ENCODE measurements at places on chromosomes 1 and 21.

GRCh38 chr1:40877698-40878097 lies 15.5 kb upstream of the CITED4 start:
- no peak for DNase-seq

DNA sequence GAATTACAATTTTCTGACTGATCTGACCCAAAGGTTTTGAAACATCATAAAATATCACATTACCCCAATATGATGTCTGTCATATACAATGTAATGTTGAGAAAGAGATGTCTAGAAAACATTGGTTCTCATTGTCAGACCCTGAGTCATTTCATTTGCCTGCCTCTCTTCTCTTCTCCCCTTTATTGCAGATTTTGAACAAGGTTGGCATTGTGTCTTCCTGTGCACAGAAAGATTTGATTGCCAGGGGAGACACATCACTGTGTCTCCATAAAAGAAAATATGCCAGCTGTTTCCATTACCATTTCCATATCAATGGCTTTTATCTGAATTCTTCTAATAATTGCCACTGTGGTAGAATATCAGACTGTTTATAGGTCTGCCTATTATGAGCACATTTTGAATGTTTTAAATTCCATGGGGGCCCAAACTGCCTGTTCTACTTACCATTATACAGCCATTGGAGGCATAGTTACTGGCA lies 65.6 kb downstream of the IFI44 start:
- no peak for DNase-seq

DNA sequence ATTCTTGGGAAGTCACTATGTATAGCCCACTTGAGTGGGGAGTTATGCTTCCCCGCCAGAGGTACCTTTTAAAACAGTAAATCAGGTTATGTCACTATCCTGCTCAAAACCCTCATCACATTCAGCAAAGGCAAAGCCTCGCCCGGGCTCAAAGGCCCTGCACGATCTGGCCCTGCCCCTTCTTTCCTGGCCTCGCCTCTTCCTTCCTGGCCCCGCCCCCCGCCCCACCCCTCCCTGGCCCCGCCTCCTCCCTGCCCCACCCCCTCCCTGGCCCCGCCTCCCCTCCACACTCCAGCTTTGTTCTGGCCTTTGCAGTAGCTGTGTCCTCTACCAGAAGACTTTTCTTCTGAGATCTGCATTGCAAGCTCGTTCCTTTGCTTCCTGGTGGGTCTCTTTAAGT lies 6.6 kb downstream of the LDLRAD2 start:
- peak; percentile 45 for DNase-seq

DNA sequence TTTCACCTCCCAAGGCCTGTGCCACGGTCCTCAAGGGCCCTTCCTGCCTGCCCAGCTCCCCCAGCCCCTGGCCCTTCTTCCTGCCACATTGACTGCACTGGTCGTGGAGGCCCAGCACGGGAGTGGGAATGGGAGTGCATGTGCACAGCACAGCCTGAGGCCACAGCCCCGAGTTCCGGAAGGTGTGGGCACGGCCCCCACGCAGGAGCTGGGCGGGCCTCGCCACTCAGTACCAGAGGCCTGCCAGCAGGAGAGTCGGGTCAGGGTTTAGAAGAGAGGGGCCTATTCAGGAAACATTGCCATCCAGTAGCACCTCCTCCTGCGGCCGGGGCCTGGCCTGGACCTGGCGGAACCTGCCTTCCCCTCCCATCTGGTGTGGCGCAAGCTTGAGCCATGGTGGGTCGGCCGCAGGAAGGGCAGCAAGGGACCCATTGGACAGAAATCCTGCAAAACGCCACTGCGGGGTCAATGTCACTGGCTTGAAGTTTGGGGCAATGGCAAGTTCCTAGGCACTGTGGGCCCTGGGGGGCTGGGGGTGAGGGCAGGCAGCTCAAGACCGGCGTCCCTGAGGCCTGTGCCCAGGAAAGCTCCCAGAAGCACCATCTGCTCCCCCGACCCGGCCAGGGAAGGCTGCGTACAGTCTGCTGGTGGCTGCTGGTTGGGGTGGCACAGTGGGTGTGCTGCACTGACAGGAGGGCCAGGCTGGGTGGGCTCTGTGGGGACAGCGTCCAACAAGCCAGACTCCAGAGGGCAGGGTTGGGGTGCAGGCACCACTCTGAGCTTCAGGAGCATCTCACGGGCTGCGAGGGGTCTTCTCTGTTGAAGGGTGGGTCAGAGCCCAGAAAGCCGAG lies 1.8 kb upstream of the TMEM52 start:
- DNase-seq = peak; percentile 47

GRCh38 chr1:172581779-172582178 lies 48.8 kb downstream of the SUCO start:
- no peak for DNase-seq
